ENCODE measurements at places on chromosomes 3 and 15. TPM values are rescaled to one million over a fixed set of nuclear protein-coding genes. Genes with fewer than 3 reads are reported as not detected.

- no peak for DNase-seq
- no peaks in the 10 kb centered on the region for H3K27me3 ChIP-seq
- no peak overlapping the region for H3K4me3 ChIP-seq
Measured at GRCh38 chr15:47511261-47511660, 206.0 kb upstream of the SEMA6D start.

- H3K4me1 ChIP-seq: no peaks in the 10 kb centered on the region
- H3K27me3 ChIP-seq: no peaks in the 10 kb centered on the region
- DNase-seq: no peak
- H3K4me3 ChIP-seq: no peak overlapping the region
- H3K36me3 ChIP-seq: no peaks in the 10 kb centered on the region
Measured at GRCh38 chr3:167996514-167996913, 99.2 kb downstream of the GOLIM4 start.

GRCh38 chr3:50655009-50655830 lies 19.5 kb upstream of the DOCK3 start:
- H3K4me1 ChIP-seq: no peaks in the 10 kb centered on the region
- H3K27ac ChIP-seq: no peak overlapping the region
- H3K27me3 ChIP-seq: no peaks in the 10 kb centered on the region
- H3K4me3 ChIP-seq: no peak overlapping the region

- H3K36me3 ChIP-seq: no peaks in the 10 kb centered on the region
- H3K4me3 ChIP-seq: no peak overlapping the region
- no peak overlapping the region for H3K27ac ChIP-seq
- no peaks in the 10 kb centered on the region for H3K27me3 ChIP-seq
- no peaks in the 10 kb centered on the region for H3K4me1 ChIP-seq
Measured at GRCh38 chr3:16728770-16729745, 123.8 kb upstream of the DAZL start.

Gene TTLL13
- total RNA-seq: 0.25 TPM

- DNase-seq: no peak
- no peak overlapping the region for H3K27ac ChIP-seq
- no peaks in the 10 kb centered on the region for H3K36me3 ChIP-seq
- no peak overlapping the region for H3K4me3 ChIP-seq
- H3K27me3 ChIP-seq: peaks cover 14% of the 10 kb centered on the region
- H3K4me1 ChIP-seq: peaks cover 35% of the 10 kb centered on the region
Measured at GRCh38 chr15:74957476-74958035, 984 bp upstream of the RPP25 start.

GRCh38 chr3:147405231-147406027 lies 914 bp downstream of the ZIC4 start:
- no peak for DNase-seq
- H3K4me3 ChIP-seq: no peak overlapping the region
- H3K4me1 ChIP-seq: peaks cover 11% of the 10 kb centered on the region
- H3K36me3 ChIP-seq: no peaks in the 10 kb centered on the region
- no peak overlapping the region for H3K27ac ChIP-seq

DNA sequence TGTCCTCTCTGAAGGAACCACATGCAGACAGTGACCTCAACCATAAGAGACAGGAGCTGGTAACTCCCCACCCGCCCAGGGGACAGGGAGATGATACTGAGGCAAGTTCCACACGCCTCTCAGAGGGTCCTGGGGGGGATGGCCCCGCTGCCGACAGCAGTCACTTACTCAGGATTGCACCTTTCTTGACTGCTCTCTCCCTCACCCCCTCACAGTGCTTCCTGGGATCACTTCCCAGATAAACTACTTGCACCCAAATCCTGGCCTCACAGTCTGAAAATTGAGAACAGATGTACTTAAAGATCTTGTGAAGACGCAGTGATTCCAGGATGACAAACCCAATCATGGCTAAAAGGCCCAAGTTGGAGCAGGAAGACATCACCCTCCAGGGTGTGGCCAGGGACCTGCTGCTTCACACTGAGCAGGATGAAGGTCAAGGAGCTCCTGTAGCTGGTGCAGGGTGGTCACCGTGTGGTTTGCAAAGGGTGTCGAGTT lies 207.6 kb downstream of the ADAMTS17 start:
- no peak overlapping the region for H3K27ac ChIP-seq
- no peaks in the 10 kb centered on the region for H3K27me3 ChIP-seq
- H3K4me1 ChIP-seq: no peaks in the 10 kb centered on the region
- no peaks in the 10 kb centered on the region for H3K36me3 ChIP-seq
- H3K4me3 ChIP-seq: no peak overlapping the region
- DNase-seq: no peak

- no peaks in the 10 kb centered on the region for H3K27me3 ChIP-seq
- H3K4me1 ChIP-seq: no peaks in the 10 kb centered on the region
- H3K36me3 ChIP-seq: no peaks in the 10 kb centered on the region
- no peak overlapping the region for H3K4me3 ChIP-seq
- DNase-seq: no peak
Measured at GRCh38 chr3:53813229-53813628, 33.0 kb downstream of the CHDH start.

Gene MB21D2
- total RNA-seq: 10.8 TPM

Gene LSAMP
- not detected for total RNA-seq

Gene PLSCR5
- total RNA-seq: not detected

- H3K36me3 ChIP-seq: no peaks in the 10 kb centered on the region
- no peaks in the 10 kb centered on the region for H3K4me1 ChIP-seq
- H3K4me3 ChIP-seq: no peak overlapping the region
Measured at GRCh38 chr3:167967257-167968036, 128.3 kb downstream of the GOLIM4 start.

All from CD4-positive, CD25-positive, alpha-beta regulatory T cell (primary cell).